ENCODE measurements at places on chromosomes 3 and 15.

DNA sequence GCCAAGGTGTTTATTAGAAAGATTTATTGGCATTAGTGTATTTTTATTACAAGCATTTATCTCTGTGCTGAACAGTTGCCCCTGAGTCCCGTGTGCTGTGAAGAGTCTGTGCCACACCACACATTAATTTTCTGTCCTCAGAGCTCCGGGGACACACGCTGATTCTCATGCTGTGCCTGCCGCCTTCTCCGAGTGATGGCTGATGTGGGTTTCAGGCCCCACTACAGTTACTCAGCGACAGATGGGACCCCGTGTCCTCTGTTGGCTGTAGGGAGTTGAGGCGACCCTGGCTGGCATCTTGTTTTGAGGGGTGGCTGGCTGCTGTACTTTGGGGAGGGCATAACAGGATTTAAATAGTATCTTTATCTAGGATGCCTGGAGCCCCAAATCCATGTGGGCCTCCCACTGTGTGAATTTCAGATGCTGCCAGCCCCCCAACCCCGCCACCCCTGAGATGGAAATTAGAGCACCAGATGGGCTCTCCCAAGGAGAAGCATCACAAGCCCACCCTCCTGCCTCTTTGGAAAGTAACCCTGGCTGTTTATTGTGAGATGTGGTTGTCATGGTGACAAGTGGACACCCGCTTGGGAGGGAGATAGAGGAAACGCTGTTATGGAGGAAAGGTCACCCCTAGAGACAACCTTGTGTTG is 185.6 kb downstream of the APBA2 start:
- DNase-seq: no peak

DNA sequence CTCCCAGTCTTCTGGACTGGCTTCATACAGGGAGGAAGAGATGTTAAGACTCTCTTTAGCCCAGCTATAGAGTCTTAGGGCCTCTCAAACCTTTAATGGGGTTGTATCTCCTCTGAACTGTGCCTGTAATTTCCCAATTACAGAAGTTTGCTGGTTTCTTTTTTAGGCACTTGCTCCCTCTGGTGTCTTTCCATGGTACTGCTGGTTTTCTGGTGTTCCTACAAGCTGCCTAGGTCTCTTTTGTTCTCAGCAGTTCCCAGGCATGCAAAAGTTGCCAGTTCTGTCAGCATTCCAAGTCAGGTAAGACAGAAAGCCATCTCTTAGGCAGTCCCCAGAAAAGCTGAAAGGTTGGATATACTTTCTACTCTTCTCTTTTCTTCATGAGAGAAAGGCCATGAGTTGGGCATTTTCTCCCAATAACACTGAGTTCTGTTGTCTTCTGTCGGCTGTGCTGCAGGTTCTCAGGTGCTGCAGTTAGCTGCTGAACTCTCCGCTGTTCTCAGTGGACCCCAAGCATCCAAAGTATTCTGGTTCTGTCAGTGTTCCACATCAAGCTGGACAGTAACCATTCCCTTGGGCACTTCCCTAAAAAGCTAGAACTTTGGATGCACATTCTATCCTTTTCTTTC is 54.4 kb upstream of the EHHADH start:
- no peak for DNase-seq

GRCh38 chr3:124963755-124964154 is 29.2 kb upstream of the MUC13 start:
- no peak for DNase-seq

GRCh38 chr3:188194332-188194731 is 40.4 kb downstream of the LPP start:
- DNase-seq: no peak

GRCh38 chr3:151903501-151903991 is 30.1 kb downstream of the SUCNR1 start:
- DNase-seq: no peak

DNA sequence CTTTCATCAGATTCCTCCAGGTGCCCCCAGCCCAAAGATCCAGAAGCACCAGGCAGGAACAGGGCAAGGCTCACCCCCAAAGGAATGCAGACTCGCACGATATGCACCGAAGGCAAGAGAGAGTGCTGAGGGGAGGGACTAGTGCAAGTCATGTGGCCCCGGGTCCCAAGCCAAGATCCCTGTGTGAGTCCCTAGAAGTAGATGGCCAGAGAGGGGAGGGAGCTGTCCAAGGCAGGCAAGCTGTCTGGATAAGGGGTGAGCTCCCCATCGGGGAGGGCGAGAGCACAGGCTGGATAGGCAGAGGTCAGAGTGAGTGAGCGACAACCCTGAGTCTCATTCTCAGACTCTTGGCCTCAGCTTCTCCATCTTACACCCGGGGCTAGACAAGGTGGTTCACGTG is 171.5 kb upstream of the LINGO1 start:
- DNase-seq: no peak

- peak; percentile 90 for DNase-seq
Measured at GRCh38 chr3:31067004-31067403, 172.5 kb upstream of the GADL1 start.

DNA sequence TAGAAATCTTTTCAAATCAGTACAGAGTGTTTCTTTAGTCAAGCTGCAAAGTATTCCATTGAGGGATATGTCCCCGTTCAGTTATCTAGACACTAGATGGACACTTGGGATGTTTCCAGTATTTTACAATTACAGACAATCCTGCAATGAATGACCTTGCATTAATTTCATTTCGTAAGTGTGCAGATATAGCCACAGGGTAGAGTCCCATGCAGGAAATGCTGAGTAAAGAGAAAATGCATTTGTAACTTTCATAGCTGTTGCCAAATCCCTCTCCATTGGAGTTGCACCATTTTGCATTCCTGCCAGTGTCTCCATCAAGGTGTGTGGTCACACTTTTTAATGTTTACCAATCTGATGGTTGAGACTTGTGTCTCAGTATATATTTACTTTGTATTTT is 92.5 kb downstream of the LIPC start:
- no peak for DNase-seq

GRCh38 chr3:31762888-31763351 is 218.1 kb downstream of the OSBPL10 start:
- no peak for DNase-seq

DNA sequence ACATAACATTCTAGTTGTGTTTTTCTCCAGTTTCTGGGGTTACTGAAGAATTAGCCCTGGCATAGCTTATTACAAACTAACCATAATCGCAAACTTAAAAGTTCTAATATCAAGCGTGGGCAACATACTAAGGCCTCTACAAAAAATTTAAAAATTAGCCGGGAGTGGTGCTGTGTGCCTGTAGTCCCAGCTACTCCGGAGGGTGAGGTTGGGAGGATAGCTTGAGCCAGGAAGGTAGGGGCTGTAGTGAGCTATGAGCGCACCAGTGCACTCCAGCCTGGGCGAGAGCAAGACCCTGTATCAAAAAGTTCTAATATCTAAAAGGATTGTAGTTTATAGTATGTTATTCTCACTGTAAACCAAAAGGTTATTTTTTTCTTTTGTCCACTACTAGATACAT is 1.1 kb downstream of the OIP5 start:
- no peak for DNase-seq

- no peak for DNase-seq
Measured at GRCh38 chr3:125552401-125552800, 32.4 kb upstream of the SNX4 start.

GRCh38 chr15:78259232-78259631 is 5.1 kb upstream of the DNAJA4 start:
- DNase-seq: no peak

- no peak for DNase-seq
Measured at GRCh38 chr3:198076722-198077308, 116.8 kb downstream of the LMLN start.

DNA sequence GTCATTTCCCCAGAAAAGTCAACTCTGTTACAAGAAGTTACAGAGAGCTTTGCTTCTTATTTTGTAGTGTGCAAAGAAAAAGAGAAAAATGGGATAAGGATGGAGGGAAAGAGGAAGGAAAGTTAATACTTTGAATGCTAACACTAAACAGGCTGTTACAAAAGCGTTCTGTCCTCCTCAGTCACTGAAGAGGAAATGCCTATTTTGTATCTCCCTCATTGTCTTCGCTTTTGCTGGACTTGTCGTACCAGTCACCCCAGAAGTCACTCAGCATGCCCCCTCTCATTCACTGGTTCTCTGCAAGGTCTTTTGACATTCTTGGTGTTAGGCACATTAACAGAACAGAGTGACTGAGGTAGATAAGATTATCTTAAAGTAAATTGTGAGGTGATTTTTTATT is 129.6 kb downstream of the ALCAM start:
- DNase-seq: no peak

- DNase-seq: no peak
Measured at GRCh38 chr3:152314677-152315353, 46.1 kb downstream of the MBNL1 start.

DNA sequence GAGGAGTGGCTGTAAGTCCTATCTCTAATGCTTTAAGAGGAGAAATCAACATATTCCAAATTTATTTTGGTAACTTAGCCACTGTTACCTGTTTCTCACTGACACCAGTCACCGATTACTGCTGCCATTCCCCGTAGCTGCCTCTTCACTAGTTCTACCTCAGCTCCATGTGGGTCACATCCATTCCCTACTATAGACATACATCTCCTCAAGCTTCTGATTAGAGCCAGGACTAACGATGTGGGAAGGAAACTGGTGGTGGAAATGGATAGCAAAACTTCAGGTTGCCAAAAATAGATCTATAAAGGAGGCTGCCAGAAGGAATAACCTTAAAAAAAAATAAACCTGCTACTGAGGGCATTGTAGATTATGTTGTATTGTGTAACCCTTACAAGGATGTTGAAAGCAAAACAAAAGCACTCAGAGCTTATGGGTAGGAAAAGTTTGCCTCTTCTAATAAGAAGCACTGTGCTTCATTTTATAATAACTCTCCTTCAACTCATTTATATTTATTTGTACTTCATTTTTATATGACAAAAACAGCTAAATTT is 56.0 kb downstream of the KAT2B start:
- DNase-seq: no peak

- DNase-seq: no peak
Measured at GRCh38 chr15:73781038-73781925, 28.1 kb upstream of the INSYN1 start.

DNA sequence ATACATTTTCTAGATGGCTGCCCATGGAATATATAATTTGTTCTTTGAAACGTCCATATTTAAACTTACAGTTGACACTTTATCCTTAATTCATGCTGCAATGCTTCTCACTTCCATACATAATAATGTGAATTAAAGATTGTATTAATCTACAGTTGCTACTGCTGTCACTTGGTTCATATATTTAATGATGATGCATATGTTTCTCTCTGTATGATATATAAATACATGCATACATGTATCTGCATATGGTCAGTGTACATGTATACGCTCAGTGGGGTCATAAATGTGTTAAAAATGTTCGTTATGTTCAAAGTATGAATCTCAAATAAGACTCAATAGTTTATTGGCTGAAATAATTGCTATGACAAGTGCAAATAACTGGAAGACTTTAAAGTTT is 382.5 kb downstream of the NLGN1 start:
- DNase-seq: no peak

DNA sequence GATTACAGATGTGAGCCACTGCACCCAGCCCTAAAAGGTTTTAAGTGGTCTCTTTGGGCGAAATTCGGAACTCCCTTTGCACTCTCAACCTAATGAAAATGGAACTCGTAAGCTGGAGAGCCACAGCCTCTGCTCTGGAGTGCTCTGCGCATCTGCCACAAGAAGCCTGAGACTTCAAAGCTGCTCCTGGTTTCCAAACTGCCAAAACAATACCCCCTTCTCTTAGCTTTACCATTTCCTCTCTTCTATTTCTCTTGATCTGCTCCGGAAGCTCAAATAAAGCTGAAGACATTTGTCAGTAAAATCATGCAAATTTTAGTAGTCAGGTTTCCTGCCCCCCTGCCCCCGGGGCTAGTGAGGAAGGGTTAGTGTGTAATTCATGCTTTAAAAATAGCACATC is 312.7 kb downstream of the MFSD1 start:
- DNase-seq: no peak

DNA sequence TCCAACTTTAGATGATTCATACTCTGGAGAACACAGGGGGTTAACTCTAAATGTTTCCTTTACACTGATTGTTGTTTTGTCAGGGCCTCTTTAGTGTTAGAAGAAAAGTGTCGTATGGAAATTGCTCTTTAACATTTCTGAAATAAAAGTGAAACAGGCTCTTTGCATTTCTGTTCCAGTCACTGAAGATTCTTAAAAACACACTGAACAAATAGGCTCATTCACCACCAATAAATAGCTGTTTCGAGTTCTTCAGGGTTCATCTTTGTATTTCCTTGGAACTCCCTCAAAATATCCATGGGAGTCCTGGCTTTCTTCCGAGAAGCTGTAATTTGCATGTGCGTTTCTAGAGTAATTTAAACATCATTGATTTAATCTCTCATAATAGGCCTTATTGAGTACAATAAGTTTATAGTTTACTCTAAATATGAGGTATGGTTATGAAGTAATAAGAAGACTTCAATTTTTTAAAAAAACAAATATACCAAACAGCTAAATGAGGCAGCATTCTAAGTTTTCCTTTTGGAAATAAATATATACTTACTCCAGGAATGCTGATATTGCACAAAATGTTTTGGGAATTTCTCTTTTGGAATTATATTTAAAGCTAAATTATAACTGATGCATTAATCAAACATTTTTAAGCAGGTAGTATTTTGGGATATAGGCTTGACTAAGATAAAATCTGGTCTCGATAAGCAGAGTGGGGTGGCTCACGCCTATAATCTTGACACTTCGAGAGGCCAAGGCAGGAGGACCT is 327.4 kb downstream of the EPHA3 start:
- DNase-seq: no peak

GRCh38 chr15:72824112-72824511 is 40.6 kb upstream of the ADPGK start:
- DNase-seq: no peak

- no peak for DNase-seq
Measured at GRCh38 chr3:179454887-179455286, 3.6 kb upstream of the GNB4 start.

DNA sequence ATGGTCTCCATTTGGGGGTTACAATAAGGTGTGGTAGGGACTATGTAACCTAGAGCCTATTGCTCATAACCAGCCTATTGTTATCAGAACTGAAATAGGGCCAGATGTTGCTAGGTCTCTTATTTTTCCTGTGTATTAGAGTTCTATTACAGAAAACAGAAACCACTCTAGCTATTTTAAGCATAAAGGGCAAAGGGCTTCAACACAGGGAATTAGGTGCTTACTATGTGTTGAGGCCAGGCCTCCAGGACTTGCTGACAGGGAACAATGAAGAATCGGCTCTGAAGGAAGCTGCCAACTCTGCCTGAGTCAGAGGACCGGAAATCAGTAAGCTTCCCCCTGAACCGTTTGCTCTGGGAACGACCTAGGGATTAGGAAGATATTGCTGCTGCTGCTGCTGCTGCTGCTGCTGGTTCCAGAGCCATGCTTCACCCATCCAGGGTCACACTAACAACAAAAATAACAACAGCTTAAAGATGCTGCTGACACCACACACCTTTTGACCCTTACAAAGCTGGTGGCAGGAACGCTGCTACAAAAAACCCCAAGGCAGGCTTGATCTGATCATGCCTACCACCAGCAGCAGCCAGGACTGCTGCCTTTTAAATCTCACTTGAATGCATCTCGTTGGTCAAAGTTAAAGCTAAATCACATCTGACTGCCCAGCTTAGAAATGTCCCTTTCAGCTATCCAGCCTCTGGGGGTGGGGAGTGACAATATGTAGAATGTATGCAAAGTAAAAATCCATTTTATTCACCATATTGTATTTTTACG is 276.9 kb upstream of the IL12A start:
- DNase-seq: peak; percentile 31

Data from BJ (cell line).